ENCODE measurements at places on chromosomes 4 and X.

GRCh38 chr4:96170198-96170597 is 330.3 kb downstream of the PDHA2 start:
- no peak for DNase-seq

DNA sequence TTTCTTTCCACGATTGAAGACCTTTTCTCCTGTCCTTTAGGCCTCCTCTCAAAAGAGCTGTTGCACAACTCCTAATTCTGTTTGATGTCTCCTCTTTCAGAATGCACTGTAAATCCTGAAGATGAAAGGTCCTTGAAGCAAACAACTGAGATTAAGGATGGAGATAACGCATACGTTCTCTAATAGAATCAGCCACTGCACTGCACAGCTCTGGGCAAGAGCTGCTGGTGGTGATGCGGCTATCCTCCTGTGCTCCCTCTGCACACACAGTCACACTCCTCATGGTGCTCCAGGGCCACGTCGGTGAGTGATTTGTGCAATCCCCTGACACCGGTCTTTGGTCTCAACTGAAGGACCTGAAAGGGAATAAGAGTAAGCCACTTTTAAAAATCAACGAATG is 208.7 kb downstream of the PDGFC start:
- no peak for DNase-seq

GRCh38 chr4:68209003-68209402 is 36.5 kb downstream of the TMPRSS11B start:
- DNase-seq: no peak

DNA sequence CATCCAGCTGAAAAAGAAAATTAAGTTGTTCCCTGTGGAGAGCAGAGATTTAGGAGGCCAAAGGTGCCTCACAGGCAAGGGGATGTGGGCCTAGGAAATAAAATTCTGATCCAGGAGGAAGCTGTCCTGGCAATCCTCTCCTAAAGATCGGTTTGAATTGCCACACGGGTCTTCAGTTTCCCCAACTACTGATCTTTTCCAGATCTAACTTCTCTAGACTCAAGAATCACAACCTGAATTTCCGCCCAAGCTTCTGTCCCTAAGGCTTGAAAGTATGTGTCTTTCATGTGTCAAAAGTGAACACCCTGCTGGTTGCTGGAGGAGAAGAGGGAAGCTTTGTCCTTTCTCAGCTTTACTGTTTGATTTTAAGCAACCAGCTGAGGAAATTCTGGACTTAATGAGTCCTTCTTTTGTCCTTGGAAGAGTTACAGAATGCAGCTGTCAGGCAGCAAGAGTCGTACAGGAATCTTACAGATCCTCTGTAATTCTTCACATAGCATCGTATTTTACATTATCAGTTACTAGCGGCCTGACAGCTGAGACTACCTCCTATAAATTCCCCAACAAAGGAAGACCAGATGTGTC is 93.8 kb downstream of the INPP4B start:
- DNase-seq: no peak
